Activated T-helper 9 cell treated with anti-CD3 and anti-CD28 coated beads, Interleukin-2, amount 50 U/mL, for 16 hours (primary cell): ENCODE measurements at places on chromosomes 12 and 14.

- no peak for DNase-seq
These were observed 54.6 kb upstream of the DICER1 start for GRCh38 chr14:95211721-95212504.

DNA sequence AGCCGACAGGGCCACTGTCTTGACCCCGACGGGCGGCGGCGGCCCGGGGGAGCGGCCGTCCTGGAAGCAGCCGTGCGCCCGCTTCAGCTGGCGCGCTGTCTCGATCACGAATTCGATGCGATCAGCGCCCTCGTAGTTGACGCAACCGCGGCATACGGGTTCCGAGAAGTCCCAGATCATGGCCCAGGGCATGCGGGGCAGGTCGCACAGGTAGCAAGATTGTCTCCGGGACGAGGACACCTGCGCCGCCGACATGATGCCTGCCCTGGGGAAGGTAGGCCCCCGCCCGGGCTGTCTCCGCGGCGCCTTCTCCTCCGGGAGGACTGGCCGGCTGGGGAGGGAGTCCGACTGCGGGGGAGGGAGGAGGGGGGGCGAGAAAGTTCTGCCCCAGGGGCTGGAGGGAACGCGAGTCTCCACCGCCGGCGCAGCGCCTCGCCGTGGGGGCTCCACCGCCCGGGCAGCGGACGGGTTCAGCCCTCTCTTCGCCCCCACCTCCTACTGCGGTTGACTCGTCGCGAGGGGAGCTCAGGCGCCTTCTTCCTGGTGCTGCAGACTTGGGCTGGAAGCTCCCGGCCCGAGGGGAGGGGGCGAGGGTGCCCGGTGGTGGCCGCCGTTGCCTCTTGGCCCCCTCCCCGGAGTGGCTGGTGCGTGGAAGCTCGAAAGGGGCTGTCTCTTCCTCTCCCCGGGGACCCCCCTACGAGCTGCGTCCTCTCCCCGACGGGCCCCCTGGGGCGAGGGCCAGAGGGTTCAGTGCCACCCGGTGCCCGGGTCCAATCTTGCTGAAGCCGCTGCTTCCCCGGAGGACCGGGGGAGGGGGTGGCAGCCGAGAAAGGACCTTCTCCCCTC, 747 bp downstream of the IRF2BPL start:
- peak; percentile 53 for DNase-seq

DNA sequence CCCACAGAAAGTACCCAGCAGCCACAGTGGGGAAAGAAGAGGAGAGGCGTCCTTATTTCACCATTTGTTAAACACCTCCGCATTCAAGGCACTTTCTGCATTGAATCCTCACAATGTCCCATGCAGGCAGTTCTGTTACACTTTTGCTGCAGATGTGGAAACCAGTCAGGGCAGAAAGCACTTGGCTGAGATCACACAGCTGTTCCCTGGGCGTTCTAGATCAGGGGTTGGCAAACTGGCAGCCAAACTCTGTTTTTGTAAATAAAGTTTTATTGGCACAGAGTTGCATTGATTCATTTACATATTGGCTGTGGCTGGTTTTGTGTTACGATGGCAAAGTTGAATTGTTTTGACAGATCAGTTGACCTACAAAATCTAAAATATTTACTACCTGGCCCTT, 20.1 kb downstream of the FOXN4 start:
- DNase-seq, result no peak

DNA sequence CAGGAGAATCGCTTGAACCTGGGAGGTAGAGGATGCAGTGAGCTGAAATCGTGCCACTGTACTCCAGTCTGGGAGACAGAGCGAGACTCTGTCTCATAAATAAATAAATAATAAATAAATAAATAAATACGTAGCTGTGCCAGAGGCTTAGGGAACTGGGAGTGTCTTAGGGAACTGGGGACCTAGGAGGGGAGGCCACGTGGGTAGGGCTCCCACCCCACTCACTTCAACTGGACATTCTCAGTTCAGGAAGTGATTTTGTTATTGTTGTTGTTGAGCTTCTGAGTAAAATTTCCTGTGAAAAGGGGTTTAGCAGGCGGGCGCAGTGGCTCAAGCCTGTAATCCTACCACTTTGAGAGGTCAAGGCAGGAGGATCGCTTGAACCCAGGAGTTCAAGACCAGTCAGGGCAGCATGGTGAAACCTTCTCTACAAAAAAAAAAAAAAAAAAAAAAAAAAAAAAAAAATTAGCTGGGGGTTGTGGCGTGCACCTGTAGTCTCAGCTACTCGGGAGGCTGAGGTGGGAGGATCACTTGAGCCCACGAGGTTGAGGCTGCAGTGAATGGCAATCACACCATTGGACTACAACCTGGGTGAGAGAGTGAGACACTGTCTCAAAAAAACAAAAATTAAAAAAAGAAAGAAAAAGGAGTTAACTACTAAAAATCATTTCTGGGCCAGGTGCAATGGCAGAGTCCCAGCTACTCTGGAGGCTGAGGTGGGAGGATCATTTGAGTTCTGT, 19.0 kb upstream of the ANKRD9 start:
- DNase-seq, result no peak

DNA sequence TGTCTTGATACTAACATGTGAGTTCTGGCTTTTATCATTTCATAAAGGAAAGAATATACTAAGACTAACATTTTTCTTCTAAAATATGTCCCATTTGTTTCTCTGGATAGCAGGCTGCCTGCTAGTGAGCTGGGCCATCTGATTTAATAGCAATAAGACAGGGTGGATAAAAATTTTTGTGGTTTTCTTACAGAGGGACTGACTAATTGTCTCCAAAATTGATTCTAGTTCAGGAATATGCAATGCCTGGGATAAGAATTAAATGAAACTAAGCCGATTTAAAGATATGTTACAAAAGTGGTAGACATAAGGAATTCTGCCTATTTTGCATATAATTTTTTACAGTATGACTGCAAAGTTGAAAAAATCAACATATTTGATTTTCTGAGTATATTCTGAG, 252.9 kb upstream of the NAV3 start:
- no peak for DNase-seq

DNA sequence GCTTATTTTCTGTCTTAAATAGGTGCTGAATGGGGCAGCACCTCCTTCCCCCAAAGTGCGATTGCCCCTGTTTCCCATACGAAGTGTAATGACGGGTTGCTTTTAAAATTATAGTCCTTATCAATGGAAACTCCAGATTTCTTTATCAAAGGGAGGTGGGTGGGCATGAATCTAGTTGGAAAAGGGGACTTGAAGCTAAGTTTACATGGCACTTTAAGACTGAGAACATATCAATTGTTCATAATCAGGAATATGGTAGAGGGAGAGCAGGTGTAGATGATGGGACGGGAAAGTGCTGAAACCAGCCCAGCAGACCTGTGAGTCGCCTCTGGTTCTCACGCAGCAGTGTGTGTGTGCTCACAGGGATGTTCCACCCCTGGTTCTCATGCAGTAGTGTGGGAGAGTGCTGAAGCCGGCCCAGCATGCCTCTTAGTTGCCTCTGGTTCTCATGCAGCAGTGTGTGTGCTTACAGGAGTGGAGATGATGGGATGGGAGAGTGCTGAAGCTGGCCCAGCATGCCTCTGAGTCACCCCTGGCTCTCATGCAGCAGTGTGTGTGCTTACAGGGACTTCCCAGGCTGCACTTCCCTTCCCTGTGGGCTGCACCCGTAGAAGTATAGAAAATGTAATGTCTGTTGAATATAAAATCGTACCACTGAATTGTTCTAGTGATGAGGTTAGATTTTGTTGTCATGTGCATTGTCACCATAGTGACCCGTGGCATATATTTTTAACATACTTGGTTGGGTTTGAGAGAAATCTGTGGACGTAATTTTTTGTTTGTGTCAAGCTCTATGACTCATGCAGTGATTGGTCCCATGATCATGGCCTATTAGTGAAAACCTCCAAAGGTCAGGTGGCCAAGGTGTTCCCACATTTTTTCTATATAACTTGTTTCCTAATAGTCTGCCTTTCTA, 51.6 kb downstream of the GPATCH2L start:
- DNase-seq, result no peak

DNA sequence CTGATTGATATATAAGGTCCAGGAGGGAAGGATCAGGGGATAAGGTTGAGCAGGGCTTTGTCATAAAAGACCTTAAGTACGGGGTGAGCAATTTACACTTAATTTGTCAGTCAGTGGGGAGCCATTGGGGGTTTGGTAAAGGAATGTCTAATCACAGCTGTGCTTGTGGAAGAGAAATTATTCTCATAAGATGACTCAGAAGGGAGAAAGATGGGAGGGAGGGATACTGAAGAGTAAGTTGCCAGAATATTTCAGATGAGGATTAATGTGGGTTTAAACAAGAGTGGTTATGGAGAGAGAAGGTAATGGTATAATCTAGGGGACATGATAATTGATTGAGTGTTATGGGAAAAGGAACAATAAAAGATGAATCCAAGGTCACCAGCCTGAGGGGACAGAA, 500.1 kb upstream of the CCDC196 start:
- no peak for DNase-seq

GRCh38 chr12:3461391-3461790, 29.6 kb upstream of the PRMT8 start:
- DNase-seq, result no peak
